ENCODE measurements at places on chromosomes 6 and 20.

DNA sequence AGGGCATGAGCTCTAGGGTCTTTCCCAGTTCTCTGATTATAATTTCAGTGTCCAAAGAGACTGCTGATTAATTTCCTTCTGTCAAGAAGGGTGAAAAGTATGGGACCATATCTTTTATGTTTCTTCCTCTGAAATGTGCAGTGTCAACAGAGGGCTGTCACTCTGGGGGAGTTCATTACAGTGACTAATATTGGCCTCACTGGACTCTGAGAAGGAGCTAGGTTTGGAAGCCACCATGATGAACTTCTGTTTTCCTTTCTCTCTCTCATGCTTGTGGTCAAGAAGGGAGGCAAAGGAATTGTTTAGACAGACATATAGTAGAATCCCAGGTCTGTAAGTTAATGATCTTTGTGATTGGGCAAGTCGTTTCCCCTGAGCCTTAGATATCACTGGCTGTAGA, 41.8 kb upstream of the BMP6 start:
- DNase-seq, result no peak

- DNase-seq, result no peak
Measured at GRCh38 chr6:164412566-164412965, 896.8 kb downstream of the C6orf118 start.

- no peak for DNase-seq
Measured at GRCh38 chr6:130140084-130140483, 82.7 kb downstream of the SAMD3 start.

- no peak for DNase-seq
Measured at GRCh38 chr20:24495266-24495665, 25.8 kb downstream of the SYNDIG1 start.

DNA sequence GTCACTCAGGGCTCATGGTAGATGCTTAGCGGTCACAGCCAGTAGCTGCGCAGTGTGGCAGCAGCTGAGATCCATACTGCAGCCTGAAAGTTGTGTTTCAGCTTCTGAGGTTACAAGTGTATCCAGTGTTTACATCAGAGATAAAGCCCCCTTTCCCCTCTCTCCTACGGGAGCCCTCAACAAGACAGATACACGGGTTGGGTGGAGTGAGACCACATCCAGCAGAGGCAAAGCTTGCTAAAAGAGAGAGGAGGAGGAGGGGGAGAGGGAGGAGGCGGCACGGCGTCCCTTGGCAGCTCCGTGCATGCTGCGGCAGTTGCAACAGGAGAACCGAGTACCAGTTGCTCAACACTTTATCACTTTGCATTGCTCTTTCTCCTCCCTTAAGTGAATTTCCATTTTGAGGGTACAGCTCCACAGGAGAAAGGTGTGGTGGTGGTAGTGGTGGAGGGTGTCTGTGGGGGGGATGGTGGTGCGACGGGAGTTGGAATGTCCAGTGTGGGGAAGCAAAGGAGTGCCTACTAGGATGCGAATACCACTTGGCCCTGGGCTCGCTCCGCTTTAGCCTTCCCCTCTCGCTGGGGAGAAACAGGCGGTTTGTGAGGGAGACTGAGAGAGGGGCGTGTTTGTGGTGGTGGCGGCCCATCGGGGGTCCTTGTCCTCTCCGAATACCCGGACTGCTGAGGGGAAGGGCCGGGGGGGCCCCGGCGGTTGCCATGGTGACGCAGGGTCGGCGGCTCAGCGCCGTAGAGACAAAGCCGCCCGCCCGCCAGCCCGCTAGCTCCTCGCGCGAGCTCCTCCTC, 405 bp upstream of the RNF182 start:
- no peak for DNase-seq

- DNase-seq, result no peak
Measured at GRCh38 chr6:39785281-39785680, 6.9 kb upstream of the DAAM2 start.

GRCh38 chr6:131107151-131107550, 28.1 kb upstream of the AKAP7 start:
- no peak for DNase-seq

- no peak for DNase-seq
Measured at GRCh38 chr6:14425805-14426204, 308.2 kb downstream of the CD83 start.

- no peak for DNase-seq
Measured at GRCh38 chr6:145648149-145648548, 87.2 kb downstream of the EPM2A start.

GRCh38 chr6:91653076-91653723, 1066.3 kb upstream of the MAP3K7 start:
- no peak for DNase-seq

DNA sequence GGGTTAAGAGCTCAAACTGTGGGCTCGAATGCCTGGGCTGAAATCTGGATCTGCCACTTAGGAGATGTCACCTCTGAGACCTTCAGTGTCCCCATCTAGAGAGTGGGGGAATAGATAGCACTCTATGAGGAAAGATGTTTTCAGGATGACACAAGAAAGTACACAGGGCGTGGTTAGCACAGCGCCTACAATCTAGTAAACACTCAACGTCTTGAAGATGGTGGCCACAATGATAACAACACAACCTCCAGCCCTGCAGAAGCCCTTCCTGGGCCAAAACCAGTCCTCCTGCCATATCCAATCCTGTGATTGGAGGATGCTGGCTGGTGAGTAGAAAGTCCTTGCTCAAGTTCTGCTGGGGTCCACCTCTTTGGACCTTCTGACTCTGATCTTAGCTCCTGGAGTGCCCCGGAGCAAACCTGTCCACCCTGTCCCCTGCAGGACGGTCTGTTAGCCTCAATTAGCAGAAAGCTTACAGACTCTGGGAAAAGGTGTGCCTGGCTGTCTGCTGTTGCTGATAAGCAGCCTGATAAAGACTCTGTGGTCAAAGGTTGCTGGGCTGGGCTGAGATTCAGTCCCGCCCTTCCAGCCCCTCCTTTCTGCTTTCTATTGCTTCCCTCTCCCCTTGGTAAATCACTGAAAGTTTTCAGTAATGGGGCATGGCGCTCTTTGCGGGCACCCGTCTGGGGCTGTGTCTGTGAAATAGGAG, 8.2 kb downstream of the EDN3 start:
- no peak for DNase-seq

DNA sequence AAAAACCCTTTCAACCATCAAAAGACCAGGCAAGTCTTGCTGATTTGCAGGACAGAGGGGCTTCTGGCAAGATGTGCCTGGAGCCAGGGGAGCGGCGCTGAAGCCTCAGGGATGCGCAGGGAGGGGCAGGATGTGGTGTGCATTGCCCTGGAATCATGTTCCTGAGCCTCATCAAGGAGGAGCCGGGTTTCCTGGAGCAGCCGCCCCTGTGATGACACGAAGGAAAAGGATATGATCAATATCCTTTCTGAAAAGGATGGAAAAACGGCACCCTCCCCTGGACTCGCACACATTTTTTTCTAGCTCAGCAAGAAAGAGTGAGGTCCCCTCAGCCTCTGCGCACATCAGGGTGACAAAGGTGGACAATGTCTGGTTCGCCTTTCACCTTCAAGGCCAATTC, 173.1 kb upstream of the SSTR4 start:
- DNase-seq, result no peak

GRCh38 chr20:479487-479886, 17.2 kb upstream of the TBC1D20 start:
- no peak for DNase-seq

- no peak for DNase-seq
Measured at GRCh38 chr6:46002264-46002663, 13.4 kb downstream of the CLIC5 start.

- DNase-seq, result no peak
Measured at GRCh38 chr20:49636447-49636846, 68.5 kb upstream of the PTGIS start.

DNA sequence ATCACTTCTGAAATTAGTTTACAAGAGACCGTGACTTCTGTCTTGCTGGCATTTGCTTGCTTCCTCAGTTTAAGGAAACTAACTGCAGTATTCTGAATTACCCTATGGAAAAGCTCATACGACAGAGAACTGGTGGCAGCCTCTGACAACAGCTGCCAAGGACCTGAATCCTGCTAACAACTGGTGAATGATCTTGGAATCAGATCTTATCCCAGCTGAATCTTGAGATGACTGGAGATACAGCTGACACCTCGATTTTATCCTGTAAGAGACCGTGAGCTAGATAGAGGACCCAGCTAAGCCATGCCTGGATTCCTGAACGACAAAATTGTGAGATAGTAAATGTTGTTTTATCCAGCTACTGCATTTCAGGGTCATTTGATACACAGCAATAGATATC, 202.3 kb downstream of the OGFRL1 start:
- no peak for DNase-seq

GRCh38 chr6:97282238-97282725, 734 bp downstream of the MMS22L start:
- no peak for DNase-seq

DNA sequence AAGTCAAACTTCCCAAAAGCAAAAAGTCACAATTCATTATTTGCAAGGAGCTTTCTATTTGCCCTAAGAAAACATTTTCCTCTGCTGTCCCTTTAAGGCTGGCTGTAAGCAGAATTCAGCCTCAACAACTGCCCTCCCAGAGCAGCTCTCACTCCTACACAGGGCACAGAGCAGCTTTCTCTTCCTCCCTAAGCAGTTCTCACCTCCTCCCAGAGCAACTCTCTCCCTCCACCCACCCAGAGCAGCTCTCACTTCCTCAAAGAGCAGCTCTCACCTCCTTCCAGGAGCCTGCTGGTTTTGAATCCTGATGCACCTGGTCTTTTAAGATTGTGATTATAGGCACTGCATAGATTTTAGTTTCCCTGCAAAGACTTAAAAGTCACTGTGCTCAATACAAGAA, 120.6 kb upstream of the TMEM181 start:
- no peak for DNase-seq

DNA sequence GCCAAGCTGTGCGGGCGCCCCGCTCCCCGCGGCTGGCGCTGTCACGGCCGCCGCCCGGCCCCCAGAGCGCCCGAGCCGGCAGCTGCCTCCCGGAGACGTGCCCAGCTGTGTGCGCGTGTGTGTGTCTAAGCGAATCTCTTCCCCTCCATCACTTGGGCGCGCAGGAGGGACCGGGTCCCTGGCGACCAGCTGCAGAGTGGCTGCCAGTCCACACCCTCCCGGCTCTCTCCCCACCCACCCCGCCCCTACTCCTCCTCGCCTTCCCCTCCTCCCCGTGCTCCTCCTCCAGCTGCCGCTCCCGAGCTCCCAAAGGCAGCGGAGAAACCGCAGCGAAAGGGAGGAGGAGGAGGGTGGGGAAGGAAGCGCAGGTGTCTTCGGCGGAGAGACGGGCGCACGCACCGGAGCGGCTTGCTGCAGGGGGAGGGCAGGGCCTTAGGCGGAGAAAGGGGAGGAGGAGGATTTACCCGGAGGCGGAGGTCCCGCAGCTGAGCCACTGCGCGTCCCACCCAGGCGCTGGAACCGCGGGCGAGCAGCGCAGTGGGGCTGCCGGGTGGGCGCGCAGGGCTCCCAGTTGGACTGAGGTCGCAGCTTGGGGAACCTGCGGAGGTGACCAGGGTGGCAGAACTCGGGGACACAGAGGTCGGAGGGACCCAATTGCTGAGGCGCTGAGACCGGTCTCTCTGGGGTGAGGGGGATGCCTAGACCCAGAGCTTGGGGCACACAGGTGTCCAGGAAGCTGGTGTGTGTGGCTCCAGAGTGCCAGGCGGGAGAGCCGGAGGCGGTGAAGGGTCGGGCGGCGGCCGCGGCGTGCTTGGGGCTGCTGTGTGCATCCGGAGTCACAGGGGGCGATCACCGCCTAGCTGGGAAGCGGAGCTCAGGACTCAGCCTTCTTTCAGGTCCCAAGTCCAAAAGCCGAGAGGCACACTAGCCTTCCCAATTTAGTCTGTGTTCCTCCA, at the start of gene HS3ST5:
Gene HS3ST5, minus strand, starts transcription at position 198 of the 956 bp plus-strand sequence. CDS start 280,178 bp downstream, outside the sequence.
- DNase-seq, result no peak

DNA sequence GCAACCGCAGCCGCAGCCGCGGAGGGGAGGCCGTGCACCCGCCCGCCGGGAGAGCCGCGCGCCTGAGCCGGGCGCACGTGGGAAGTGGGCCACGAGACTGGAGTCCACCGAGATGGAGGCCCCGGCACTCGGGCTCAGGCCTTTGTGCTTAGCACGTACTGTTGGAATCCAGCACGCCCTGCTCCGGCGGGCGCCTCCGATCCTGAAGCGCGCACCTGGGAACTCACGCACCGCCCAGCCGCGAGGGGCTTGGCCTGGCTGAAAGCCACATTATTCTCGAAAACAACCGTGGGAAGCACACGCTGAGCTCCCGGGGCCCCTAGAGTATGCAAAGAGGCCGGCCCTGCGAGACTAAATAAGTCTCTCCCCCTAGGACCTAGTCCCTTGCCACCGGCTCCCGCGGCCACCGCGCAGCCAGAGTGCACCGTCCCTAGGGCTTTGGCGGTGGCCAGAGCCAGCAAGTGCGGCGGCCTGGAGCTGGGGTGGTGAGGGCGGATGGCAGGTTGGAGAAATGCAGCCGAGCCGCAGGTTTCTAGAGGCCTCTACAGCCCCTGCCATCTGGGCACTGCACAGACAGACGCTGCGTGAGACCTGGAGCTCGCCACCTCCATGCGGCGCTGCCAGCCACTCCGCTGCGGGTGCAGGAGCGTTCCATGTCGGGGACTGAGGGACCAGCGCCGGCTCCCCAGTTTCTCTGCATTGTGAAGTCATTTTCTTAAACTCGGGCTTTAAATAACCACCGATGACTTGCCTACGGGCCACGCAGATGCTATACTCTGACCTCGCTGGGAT, 42.0 kb upstream of the LY86 start:
- DNase-seq, result no peak

GRCh38 chr6:14120546-14120945, 3.0 kb downstream of the CD83 start:
- DNase-seq, result no peak

GRCh38 chr20:7696311-7696710, 243.9 kb downstream of the HAO1 start:
- DNase-seq, result no peak

DNA sequence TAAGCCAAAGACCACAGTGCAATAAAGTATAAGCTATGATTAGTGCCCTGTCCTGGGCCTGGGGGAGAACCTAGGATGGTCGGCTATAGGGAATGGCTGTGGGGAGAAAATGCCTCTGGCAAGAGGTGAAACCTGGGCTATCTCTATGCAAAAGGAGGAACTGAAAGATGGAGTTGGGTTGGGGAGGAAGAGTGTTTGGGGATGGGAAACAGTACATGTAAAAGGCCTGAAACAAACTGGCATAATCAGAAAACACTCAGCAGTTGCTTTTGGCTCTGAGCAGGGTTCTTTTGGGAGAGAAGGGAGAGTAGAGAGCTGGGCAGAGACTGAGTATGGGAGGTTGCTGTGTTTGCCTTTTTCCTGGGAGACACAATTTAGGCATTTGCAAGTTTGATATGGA, 31.9 kb upstream of the FUCA2 start:
- DNase-seq, result no peak

GRCh38 chr6:71048320-71049164, 91.7 kb upstream of the B3GAT2 start:
- DNase-seq, result no peak

- DNase-seq, result no peak
Measured at GRCh38 chr20:1848373-1848772, 46.8 kb upstream of the SIRPA start.

DNA sequence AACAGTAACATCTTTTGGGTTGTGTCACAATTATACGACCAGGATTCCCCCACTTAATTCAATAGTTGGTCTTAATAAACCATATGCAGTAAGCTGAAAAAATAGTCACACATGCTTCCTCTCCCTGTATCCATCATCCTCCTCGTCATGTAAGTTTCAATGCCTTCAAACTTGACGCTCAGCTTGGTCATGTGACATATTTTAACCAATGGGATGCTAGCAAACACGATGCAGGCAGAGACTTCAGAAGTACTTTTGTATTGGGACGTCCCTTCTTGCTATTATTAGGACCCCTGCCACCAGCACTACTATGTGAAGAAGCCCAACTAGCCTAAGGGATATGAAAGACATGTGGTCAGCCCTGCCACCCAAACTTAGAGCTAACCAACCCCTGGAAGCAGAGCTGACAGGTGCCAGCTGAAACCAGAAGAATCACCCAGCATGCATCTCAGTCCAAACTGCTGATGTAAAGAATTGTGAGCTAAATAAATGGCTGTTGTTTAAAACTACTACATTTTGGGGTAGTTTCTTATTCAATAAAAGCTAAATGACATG, 49.3 kb downstream of the CGA start:
- DNase-seq, result no peak
